Right cardiac atrium (tissue), 5 donors: ENCODE measurements at places on chromosomes 16 and 17.
A peak's percentile ranks its signal among the peaks of the same experiment; 100 is the strongest.

DNA sequence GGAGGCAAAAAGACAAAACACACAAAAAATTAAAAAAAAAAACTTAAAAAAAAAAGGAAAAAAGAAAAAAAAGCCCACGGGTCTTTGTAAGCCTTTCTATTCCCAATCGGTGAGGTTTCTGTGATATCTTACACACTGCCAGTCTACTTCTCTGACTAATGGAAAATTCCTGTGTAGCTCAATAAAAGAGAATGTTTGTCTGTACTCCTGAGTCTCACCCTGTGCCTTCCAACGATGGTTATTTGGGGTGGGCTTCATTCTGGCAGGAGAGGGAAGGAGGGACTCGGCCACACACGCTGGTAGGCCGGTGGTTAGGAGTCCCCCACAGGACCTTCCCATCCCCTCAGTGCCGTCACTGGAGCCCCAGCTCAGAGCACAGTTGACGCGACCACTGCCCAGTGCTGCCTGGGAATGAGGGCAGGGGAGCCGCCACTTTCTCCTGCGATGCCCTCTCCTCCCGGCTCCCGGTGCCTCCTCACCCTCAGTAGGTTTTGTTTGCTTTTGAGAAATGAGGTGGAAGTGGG is 68.0 kb downstream of the AMFR start:
- DNase-seq, result peak; percentile 62

- no peak for DNase-seq
Measured at GRCh38 chr16:31875112-31875803, 1.7 kb downstream of the ZNF267 start.

- no peak for DNase-seq
Measured at GRCh38 chr17:42062681-42063080, 12.3 kb upstream of the C17orf113 start.

DNA sequence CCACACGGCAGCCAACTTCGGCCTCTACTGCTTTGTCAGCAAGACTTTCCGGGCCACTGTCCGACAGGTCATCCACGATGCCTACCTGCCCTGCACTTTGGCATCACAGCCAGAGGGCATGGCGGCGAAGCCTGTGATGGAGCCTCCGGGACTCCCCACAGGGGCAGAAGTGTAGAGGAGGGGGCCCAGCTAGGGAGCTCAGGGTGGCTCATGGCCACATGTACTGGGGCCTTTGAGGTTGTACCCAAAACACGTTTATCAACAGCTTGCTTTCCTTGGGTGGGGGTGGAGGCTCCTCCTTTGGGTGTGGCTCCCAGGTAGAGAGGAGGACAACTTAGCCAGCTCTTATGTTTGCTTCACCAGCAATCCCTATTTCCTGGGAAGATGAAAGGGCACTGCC is 5.1 kb downstream of the GPR142 start:
- no peak for DNase-seq

- no peak for DNase-seq
Measured at GRCh38 chr16:84340325-84341040, 27.9 kb upstream of the ATP2C2 start.

DNA sequence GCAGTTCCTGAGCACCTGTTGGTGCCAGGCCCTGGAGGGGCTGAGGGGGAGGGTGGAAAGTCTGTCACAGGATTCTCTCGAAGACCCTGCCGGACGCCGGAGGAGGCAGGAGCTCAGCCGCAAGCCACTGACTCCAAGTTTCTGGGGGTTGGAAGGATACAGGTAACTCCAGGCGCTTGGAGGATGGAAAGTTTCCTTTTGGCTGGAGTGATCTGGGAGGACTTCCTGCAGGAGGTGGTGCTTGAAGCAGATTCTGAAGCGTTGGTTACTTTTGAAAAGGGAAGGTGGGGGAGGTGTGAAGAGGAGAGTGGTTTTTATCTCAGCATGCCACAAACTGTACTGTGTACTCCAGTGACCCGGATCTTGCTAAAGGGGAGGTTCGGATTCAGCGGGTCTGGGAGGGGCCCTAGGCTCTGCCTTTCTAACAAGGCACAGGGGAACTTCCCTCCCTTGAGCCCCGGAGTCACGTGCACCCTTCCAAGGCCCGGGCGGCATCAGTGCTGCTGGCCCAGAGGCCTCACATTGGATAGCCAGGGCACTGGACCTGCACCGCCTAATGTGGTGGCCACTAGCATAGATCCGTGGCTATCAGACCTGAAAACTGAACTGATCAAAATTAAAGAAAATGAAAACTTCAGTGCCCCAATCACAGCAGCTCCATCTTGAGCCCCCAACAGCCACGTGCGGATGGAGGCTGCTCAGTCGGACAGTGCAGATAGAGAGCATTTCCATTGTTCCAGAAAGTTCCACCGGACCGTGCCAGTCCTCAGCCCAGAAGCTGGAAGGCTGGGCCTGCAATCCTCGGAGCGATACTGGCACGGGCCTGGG is 42.2 kb upstream of the GSE1 start:
- peak; percentile 85 for DNase-seq

GRCh38 chr17:66271512-66271911 is 30.9 kb upstream of the PRKCA start:
- no peak for DNase-seq
